ENCODE measurements at places on chromosomes 7 and 10. TPM values are rescaled to one million over a fixed set of nuclear protein-coding genes. Genes with fewer than 3 reads are reported as not detected.
A peak's percentile ranks its signal among the peaks of the same experiment; 100 is the strongest.

- ATAC-seq, result no peak
Measured at GRCh38 chr7:83987764-83988163, 206.8 kb downstream of the SEMA3A start.

DNA sequence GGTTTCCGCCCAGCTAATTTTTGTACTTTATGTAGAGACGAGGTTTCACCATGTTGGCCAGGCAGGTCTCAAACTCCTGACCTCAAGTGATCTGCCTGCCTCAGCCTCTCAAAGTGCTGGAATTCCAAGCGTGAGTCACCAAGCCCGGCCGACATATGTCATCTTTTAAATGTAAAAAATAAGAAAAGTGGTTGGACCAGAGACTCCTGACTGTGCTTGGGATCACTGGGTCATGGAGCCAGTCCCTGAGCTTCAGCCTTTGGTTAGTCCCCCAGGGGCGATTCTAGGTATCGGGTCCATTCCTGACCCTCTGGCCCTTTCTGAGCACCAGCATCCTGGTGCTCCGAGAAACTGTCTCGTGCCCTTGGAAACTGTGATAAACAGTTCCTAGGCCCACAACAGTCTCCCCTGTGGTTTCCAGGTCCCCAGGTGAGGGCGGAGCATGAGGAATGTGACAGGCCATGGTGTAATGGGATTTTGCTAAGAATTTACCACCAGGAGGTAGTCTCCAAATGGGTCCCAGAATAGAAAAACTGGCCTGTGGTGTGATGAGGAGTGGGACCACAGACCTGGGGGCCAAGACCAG, 32.8 kb downstream of the UBTD1 start:
- no peak for ATAC-seq

- peak; percentile 95 for ATAC-seq
Measured at GRCh38 chr7:29375641-29376562, 181.3 kb downstream of the CHN2 start.

DNA sequence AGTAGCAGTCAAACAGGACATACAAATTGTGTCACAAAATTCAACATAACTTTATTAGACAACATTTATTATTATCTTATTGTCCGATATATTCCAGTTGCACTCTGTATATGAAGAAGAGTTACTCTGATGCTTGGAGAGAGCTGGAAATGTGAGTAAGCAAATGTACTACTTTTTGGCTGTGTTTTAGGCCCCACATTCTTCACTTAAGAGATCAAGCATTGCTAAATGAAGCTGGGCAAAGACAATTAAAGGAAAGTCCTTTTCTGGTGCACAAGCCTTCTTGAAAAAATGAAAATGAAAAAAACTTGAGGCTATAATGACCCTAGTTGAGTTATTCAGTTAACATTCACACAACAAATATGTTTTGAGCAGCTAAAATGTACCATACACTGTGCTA, 26.1 kb downstream of the MYPN start:
- ATAC-seq, result no peak

PTF1A gene
- not detected for total RNA-seq

Data from esophagus mucosa (tissue), 1 donor.